Glutamatergic neuron (in vitro differentiated cells): ENCODE measurements at places on chromosomes 5 and 9.

GRCh38 chr5:124683917-124684555, 62.4 kb downstream of the ZNF608 start:
- DNase-seq, result no peak

- no peak for DNase-seq
These were observed 40.3 kb downstream of the NUP188 start for GRCh38 chr9:128987805-128988204.

- DNase-seq, result no peak
These were observed 196.9 kb downstream of the TUSC1 start for GRCh38 chr9:25481372-25481771.

DNA sequence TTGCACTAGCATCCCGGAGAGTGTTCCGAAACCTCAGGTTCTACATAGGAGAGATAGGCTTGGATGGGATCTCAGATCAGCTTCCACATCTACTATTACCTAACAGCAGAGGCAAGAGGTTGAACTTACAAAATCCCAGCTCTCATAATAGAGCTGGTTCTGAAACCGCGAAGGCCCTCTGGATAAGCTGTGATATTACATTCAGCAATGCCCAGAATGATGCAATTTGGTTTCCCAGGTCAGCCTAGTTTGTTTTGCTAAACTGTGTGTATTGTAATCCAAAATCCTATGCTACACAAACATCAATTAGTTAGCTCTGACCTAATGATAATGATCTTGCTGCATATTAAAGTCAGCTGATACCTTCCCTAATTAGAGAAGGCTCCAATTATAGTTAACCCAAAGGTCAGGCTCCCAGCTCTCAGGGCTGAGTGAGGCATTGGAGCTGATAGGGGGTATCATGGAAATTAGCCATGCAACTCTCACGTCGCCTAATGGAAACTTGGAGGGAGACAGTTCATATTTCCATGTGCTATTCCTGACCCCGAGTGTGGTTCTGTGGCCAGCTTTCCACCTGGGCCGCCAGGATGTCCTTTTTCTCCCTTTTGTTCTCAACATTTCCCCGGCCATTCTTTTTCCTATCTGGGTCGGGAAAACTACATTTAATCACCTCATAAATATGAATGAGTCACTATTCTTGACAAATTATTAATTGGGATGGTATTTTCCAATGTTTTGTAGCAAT, 278.4 kb upstream of the IRX1 start:
- no peak for DNase-seq

GRCh38 chr5:34957857-34958690, 28.7 kb downstream of the DNAJC21 start:
- no peak for DNase-seq

DNA sequence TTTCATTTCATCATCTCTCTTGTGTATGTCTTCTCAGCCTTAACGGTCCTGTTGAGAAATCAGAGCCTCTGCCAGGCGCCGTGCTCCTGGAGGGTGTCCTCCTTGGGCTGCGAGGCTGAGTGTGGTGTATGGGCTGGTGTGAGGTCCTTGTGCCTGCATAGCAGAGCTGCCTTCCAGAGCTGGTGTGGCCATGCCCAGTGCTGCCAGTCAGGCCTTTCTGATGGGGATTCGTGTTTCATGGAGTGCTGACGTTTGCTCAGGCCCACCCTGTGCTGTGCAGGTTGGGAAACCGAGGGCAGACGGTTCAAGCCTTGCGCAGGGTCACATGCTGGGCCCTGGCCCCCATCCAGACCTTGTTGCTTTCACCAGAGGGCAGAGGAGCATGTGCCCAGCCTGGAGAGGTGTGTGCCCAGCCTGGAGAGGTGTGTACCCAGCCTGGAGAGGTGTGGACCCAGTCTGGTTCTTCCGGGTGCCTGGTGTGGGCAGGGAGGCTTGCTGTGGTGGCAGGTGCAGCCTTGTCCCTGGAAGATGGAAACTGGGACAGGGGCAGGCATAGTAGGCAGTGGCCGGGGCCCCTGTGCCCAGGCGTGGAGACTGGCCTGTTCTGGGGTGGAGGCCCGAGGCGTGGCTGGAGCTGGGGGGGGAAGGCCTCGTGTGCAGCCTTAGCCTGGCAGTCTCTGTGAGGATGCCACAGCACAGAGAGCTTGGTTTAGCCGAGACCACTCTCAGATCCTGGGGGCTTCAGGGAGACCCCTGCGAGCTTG, 84.0 kb downstream of the RXRA start:
- no peak for DNase-seq

DNA sequence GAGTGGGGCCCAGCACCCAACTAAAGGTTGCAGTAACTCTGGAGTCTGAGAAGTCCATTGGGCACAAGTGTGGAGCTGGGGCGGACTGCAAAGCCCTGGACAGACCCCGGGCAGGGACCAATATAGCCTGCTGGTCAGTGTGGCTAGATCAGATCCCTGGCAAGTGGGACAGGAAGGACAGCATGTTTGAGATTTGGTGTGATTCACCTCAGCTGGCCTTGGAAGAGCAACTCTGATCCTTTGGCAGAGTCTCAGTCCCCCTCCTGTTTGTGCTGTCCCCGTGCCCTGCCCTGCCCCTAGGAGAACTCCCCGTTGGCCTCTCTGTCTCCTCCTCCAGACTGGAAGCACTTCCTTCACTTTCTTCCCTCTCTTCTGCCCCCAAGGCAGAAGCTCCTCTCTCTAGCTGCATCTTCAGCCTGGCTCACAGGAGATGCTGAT, 255.3 kb downstream of the FSTL4 start:
- no peak for DNase-seq

GRCh38 chr9:136799854-136800657, 3.9 kb downstream of the CCDC183 start:
- DNase-seq, result peak; percentile 89

GRCh38 chr5:136155761-136156160, 23.1 kb downstream of the SMAD5 start:
- no peak for DNase-seq

- no peak for DNase-seq
These were observed 212.8 kb upstream of the ADAMTSL1 start for GRCh38 chr9:18261181-18261580.

GRCh38 chr5:180532268-180532667, 38.1 kb downstream of the CNOT6 start:
- DNase-seq, result no peak

DNA sequence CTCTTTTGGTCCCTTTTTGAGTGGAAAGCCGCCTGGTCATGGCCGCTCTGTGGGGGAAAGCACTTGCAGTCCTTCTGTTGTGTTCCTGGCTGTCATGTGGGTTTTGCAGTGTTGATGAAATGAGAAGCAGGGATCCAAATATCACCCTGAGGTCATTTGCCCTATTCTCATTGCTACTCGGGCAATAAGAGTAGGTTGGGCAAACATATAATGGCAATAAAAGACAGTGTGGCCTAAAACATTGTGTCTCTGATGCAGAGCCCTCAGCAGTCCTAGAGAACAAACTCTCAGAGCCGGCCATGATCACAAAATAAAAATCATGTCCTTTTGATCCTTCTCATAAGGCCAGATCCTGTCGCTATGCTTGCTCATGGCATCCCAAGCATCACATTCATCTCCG, 361.1 kb upstream of the KLF4 start:
- no peak for DNase-seq

DNA sequence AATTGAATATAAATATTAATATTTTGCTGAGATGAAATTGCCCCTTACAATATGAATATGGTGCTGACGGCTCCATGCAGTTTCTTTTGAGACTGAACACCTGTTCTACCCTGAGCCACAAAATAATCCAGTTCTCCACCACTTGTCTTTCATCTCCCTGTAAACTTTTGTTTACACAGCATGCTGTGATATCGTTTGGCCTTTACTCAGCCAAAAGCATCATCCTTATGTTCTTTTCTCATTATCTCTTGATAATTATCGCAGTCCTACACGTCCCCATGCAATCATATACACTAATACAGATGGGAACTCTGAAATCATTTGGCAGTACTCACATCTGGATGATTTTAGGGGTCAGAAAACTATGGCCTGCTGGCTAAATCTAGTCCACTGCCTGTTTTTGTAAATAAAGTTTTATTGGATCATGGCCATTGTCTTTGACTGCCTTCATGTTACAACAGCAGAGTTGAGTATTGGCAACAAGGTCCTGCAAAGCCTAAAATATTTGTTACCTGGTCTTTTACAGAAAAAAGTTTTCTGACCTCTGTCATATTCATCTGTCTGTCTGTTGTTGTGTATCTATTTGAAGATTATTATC, 53.3 kb downstream of the AOPEP start:
- no peak for DNase-seq

DNA sequence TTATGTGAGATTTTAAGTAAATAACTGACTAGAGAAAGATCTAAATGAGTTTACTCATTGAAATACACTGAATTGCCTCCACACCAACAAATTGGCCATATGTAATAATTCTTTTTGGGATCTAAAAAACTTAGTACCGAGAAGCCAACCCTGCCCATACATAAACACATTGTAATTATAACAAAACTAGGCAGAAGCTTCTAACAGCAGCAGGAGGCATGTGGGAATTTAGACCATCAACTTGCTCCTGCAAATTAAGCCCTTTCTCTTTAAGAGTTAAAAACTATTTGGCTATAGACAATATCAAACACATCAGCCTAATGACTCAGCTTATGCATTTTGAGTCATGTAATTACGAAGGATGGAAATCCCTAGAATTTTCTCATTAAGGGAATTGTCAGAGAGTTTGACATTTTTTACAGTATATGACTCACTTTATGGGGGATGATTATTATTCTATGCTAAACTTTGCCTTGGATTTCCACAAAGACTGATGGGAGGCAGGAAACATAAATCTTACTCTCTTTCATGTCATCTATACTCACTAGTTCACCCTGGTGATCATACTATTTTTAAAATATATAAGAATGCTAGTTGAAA, 1.0 kb downstream of the IL7R start:
- no peak for DNase-seq

- DNase-seq, result no peak
These were observed 51.8 kb downstream of the IRX2 start for GRCh38 chr5:2699686-2700085.

GRCh38 chr5:125346316-125346715, 599.9 kb upstream of the ZNF608 start:
- no peak for DNase-seq

GRCh38 chr9:106414042-106414441, 448.9 kb upstream of the ZNF462 start:
- peak; percentile 20 for DNase-seq

GRCh38 chr5:157157293-157157891, 8.7 kb downstream of the GARIN3 start:
- DNase-seq, result no peak

DNA sequence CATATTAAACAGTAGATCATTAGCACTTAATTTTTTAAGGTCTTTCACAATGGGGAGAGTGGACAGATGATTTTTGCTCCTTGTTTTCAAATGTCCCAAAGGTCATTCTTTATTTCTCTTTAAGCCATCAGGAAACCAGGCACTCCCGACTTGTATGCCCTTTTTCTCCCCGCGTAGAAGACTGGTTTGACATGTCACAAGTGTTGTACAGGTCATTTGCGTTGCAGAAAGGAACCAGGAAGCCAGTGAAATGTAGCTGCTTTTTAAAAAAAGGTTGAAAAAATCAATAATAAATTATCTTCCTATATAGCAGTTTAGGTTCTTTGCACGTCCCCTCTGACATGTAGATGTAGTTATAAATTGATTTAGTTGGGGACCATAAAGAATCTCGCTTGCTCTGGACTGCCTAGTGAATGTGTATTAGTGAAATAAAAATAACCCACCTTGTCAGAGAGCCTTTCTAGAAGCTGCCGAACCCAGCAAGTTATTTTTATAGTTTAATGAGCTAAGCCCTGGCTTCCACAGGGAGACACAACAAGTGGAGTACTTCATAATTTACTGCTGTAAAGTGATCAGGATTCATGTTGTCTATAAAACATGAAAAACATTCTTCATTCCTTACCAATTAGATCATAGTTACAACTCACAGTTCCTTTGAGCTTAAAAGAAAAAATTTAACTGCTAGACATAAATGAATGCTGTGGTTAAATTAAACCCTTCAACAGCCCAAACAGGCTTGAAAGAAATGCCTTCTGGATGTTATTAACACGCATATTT, 404.6 kb downstream of the CSNK1G3 start:
- no peak for DNase-seq

DNA sequence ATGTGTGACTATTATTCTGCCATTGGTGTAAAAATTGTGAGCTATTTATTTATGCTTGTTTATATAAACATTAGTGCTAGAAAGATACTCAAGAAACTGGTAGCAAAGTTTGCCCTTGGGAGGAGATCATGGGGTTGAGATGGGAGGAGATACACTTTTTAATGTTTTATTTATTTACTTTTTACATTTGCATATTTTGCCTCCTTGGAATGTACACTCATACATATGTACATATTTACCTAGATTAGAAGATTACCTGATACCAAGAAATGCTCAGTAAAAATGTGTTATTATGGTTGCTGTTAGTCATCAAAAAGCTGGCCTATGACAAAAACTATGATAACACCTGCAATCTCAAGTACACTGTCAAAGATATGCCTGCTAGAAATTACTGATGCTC, 195.2 kb downstream of the KCTD16 start:
- DNase-seq, result no peak

DNA sequence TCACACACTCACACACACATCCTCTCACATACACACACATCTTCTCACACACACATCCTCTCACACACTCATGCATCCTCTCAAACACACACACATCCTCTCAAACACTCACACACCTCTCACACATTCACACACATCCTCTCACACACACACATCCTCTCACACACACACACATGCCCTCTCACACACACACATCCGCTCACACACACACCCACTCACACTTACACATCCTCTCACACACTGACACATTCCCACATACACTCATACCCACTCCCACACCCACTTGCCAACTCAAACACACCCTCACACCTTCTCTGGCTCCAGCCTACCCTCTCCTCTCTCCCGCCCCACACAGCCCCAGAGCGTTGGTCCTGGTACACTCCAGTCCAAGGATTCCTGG, 127.9 kb upstream of the SLC30A5 start:
- DNase-seq, result no peak

GRCh38 chr5:143738417-143739401, 73.3 kb upstream of the HMHB1 start:
- no peak for DNase-seq

DNA sequence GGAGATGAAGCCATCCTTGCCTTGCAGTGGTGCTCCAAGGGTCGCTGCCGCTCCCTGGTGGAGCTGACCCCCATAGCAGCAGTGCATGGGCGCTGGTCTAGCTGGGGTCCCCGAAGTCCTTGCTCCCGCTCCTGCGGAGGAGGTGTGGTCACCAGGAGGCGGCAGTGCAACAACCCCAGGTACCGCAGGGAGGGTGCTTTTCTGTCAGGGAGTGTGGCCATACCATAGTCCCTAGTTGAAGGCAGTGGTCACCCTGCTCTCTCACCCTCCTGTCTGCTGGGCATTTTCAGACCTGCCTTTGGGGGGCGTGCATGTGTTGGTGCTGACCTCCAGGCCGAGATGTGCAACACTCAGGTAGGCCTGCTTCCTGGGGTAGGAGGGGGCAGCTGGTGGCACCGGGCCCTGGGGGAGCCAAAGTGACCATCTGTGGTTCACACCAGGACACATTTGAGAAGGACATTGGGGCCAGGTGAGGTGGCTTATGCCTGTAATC, 11.2 kb downstream of the ADAMTS13 start:
- no peak for DNase-seq

DNA sequence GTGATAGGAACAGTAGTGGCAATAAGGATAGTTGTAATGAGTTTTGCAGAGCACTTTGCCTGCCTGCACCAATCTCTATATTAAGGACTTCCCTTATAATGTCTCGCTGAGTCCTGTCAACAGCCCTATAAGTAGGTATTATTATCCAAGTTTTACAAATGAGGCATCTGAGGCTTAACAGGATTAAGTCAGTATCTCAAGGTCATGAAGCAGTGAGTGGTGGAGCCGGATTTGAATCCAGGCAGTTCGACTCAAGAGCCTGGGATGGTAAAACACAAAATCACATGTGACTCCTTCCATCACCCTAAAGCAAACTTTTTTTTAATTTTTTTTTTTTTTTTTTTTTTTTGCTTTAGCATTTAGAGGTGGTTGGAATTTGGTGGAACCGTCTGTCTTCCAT, 59.0 kb upstream of the RARS1 start:
- no peak for DNase-seq
